ENCODE measurements at places on chromosomes 5 and 9.

GRCh38 chr5:82164977-82165713 is 113.0 kb downstream of the RPS23 start:
- peaks cover 37% of the 10 kb centered on the region for H3K4me1 ChIP-seq
- H3K27me3 ChIP-seq, result no peaks in the 10 kb centered on the region
- peak; percentile 34 for DNase-seq

DNA sequence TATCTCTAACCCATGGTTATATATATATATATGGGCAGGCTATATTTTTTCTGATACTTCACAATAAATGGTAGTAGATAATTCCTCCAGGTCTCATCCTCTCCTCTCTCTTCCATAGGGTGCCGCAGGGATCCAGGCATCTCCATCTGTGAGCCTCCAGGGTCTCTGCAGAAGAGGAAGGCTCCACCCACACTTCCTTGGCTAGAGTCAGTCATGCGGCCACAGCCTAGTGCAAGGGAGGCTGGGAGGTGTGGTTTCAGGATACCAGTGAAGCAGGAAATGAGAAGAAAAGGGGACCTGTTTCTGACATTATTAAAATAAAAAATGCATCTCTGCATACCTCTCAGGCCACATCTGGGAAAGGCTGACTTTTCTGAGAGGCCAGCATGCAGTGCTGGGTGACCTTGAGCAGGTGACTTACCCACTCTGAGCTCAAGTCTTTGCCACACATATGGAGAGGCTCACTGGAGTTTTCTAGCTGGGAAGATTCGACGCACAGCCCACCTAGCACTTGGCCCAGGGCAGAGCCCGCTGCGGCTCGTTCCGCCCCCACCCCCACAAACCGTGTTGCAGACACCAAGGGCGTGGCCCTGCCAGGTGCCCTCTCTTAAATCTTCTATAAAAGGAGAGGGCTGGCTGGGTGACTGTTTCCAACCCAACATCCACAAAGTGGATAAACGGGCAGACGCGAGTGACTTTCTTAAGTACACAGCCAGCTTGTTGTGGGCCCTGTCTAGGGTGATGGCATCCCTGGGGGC is 47.9 kb downstream of the OLFM1 start:
- no peaks in the 10 kb centered on the region for H3K36me3 ChIP-seq
- H3K27me3 ChIP-seq, result peaks cover 8% of the 10 kb centered on the region
- no peak overlapping the region for H3K4me3 ChIP-seq
- H3K4me1 ChIP-seq, result 0 out of 2 replicates have a peak, but pooled peaks cover 3% of the 10 kb centered on the region

GRCh38 chr5:40518485-40518917 is 161.2 kb upstream of the PTGER4 start:
- no peaks in the 10 kb centered on the region for H3K27me3 ChIP-seq
- peak; percentile 47 for DNase-seq
- no peak overlapping the region for H3K4me3 ChIP-seq
- H3K36me3 ChIP-seq, result no peaks in the 10 kb centered on the region

DNA sequence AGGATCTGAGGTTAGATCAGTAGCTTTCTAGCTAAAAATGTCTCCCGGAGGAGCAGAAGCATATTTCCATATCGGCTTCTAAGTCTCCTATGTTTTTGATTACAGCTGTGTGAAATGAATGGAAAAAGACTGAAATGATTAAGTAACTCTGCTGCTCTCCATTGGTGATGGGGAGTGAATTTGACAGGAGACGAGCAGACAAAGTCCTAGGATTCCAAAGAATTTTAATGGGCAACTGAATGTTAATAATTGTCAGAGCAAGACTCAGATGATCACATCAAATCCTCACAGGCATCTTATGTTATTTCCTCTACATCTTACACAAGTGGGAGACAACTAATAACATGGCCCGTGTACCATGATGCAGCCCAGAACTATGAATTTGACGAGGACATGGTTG is 66.8 kb downstream of the LIX1 start:
- no peaks in the 10 kb centered on the region for H3K36me3 ChIP-seq
- H3K27ac ChIP-seq, result no peak overlapping the region
- H3K4me1 ChIP-seq, result peaks cover 10% of the 10 kb centered on the region
- no peak for DNase-seq
- H3K4me3 ChIP-seq, result no peak overlapping the region
- no peaks in the 10 kb centered on the region for H3K27me3 ChIP-seq
